Ureter (tissue), 1 donor: ENCODE measurements at places on chromosomes 4 and X. TPM values are rescaled to one million over a fixed set of nuclear protein-coding genes. Genes with fewer than 3 reads are reported as not detected.

DNA sequence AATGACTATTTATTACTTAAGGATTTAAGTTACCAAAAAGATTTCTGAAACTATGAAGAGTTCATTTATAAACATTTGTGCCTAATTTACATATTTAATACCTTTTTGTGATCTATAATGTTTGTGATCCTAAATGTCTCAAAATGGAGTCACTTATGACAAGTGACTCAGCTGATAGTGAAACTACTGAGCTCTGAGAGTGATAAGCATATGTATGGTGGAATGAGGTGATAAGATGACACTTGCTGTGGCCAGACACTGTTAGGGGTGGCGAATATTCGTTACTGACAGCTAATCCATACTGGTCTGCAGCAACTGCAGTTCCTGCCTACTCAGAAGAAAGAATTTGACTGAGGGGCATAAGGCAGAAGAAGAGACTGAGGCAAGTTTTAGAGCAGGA, 5.5 kb upstream of the NXF3 start:
- DNase-seq: no peak

DNA sequence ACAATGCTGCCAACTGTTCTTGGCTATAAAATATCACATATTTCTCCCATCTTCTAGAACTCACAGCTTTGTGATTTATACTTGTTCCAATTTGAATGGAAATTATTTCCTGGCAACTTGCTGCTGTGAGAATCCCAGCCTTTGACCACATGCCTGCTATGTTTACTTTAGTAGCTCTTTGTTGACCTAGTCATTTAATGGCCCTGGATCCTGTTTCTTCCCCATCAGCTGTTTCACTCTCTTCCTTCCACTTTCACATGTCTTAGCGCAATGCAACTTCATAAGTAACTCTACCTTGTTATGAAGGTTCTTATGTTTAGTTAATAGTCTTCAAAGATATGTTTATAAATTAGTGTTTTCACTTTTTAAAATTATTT, 1973.6 kb upstream of the AGA start:
- DNase-seq: no peak

DNA sequence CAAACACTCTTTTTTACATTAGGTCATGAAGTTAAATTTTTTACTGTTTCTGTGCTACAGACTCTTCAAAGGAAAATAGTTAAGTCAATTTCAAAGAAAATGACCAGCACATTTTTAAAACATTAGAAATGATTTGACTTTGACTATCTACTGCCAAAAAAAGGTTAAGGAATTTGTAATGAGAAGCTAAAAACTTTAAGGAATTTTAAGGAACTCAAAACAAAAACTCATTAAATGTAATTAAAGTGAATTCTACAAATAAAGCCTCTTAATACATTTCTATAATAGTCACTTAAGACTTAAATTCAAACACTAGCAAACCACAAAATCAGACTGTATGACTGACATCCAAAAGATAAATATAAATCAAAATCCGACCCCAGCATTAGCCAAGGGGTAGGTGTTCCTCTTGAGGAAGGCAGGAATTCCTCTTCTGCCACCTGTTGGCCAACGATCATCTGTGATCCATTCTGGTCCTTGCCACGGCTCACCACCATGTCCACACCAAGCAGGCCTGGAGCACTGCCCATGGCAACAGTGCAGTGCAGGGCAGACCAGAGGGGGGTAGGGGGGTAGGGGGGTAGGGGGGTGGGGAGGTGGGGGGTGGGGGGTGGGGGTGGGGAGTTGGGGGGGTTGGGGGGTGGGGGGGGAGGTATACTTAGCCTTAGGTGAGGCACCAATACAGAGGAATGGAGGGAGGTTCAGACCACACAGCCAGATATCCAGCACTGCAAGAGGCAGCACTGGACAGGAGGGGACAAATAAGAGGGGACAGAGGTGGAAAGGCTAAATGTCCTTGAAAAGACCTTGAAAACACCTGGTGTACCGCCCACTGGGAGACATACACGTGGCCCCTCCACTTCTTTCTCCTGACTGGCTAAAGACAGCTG, 287.4 kb downstream of the CHIC1 start:
- DNase-seq: no peak

FAM236B gene
- not detected for total RNA-seq

GRCh38 chrX:102934624-102935023, 2.4 kb upstream of the RAB40AL start:
- no peak for DNase-seq

DNA sequence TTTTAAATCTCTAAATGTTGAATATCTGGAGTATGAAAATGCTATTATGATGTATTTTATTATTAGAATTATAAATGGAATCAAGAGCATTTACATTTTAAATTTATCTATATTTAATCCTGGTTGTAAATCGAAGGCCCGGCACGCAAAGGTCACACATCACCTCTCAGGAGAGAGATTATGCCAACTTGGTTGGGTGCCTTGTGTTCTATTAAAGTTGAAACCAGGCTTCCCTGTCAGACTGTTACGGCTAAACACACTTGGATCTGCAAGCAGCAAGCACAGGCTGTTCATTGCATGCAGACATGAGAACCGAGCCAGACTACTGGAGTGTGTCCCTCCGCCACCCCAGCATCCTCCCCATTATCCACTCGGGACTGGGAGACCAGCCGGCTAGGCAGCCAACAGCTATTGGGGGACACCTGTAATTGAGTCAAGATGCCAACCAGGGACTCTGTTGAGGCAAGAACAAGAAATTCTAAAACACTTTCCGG, 16.4 kb upstream of the SEL1L3 start:
- DNase-seq: no peak

UGT2A3 gene
- 0.31 TPM for total RNA-seq
